ENCODE measurements at places on chromosomes 2 and 18.
A peak's percentile ranks its signal among the peaks of the same experiment; 100 is the strongest.

DNA sequence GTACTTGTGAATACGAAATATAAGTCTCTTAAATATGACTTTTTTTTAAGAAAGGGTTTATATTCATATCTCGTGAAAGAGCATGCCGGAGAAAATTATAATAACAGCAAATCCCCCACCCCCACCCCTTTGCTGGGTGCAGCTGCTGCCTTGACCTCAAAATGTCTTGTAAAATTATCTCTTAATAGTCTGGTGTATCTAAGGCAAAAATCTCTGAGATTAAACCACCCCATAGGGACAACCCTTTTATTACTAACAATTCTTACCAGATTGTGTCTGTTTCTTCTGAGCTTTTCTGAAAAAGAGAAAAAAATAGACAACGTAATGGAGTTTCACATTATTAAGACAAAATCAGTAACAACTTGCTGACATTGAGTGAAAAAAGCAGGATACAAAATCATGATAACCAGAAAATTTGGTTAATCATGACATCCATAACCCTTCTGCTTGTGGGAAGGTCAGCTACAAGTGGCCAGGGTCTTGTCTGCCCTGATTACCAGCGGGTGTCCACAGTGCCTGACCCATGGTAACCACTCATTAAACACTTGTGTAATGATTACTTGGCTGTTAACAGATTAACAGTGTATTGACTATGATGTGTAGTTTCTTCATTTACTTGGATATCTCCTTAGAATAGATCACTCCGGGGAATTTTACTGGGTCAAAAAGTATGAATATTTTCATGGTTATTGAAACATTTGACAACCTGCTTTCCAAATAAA, 1.5 kb downstream of the STRADB start:
- DNase-seq: no peak

DNA sequence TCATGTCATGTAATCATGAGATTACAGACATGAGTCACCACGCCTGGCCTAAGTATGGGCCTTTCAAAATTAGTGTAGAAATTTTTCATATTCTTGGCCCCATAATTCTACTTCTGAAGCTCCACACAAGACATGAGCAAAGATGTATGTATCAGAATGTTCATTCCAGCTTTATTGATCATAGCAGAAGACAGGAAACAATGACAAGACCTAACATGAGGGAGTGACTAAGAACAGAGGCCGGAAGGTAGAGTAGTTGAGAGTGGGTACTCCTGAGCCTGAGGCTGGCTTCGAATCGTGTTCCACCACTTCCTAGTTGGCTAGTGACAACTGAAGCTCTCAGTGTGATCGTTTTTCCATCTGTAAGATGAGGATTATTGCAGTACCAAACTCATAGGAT, 89.3 kb downstream of the ARMC9 start:
- no peak for DNase-seq

- peak; percentile 22 for DNase-seq
These were observed 42.2 kb downstream of the HIBCH start for GRCh38 chr2:190277234-190278112.

DNA sequence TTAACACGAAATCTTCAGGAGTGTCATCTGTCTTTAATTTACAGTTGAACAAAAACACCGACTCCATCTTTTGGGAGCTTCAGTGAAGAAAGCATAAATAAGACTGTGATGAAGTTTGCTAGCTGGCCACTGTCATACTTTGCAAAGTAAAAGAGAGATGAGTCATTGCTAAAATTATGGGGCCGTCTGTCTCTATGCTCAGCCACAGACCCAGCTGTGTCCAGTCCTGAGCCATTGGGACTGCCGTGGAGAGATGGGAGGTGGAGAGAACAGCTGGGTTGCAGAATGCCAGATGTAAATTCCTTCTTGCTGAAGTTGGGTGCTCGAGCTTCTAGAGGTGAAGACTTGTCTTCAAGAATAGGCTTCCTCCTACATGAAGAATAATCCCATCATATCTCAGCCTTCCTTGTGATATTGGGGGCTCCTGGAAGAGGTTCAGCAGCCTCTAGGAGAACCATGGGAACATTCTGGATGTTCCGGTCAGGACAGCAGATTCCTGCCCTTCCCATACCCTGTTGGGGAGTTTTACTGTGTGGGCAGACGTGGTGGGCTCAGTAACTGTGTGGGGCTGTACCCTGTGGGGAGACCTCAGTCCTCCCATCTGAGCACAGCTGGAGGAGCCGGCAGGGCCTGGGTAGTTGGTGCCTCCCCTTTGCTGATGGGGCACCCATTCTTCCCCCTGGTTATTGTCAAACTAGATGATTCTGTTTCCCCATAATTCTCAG, 71.1 kb downstream of the LDLRAD4 start:
- DNase-seq: peak; percentile 47

DNA sequence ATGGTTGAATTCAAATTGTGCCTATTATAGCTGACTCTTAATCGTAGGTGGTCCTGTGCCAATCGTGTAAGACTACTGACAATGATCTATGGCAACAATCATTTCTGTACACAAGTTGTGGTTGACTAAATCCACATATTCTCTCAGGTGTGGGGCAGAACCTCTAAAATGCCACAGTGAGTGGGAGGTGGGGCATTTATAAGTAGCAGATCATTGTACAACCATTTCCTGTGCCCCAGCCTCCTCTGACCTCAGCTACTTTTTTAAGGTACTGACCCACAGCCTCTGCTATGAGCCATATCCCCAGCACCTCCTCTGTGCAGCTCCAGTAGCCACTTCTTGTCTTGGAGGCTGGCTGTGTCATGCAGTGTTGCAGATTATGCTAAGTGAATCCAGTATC, 48.6 kb upstream of the RAPH1 start:
- DNase-seq: no peak

DNA sequence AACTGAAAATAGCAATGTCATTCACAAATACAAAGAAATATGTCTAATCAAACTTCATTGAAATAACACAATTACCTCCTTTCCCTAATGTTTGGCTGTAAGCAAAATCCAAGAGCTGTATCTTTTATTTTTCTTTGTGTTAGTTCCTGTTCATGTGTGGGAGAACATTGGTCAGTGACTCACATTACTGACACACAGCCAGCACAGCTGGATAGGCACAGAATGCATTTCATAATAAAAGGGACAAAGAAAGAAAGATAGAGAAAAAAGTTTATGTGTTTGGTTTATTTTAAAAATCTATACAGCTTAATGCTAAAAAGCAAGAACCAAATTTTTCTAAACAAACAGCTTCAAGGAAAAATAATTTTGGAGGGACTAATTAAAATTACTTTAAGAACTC, 185.6 kb upstream of the COL3A1 start:
- peak; percentile 90 for DNase-seq

GRCh38 chr2:18346344-18346743, 214.1 kb downstream of the RDH14 start:
- no peak for DNase-seq

- no peak for DNase-seq
These were observed 143.5 kb downstream of the B3GNT2 start for GRCh38 chr2:62339413-62339812.

DNA sequence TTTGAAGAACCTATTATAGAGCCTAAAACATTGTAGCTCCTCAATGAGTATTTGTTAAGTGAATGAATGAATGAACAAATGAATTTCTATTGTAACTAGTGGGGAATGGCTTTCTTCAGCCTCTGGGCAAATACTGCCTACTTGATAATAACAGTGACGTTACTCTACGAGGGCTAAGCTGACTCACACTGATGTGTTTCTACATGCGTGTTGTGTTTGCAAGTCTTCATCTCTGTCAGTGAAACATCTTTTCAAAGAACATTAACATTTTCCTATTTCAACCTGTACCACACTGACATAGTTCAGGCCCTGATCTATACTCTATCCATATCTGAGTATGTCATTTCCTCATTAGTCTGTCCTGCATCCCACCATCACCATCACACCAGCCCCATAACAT, 319.9 kb upstream of the ACVR2A start:
- no peak for DNase-seq

- DNase-seq: peak; percentile 31
These were observed 167.5 kb downstream of the AGAP1 start for GRCh38 chr2:235661167-235661937.

- no peak for DNase-seq
These were observed 1191.0 kb upstream of the LRRTM1 start for GRCh38 chr2:81495556-81495955.

DNA sequence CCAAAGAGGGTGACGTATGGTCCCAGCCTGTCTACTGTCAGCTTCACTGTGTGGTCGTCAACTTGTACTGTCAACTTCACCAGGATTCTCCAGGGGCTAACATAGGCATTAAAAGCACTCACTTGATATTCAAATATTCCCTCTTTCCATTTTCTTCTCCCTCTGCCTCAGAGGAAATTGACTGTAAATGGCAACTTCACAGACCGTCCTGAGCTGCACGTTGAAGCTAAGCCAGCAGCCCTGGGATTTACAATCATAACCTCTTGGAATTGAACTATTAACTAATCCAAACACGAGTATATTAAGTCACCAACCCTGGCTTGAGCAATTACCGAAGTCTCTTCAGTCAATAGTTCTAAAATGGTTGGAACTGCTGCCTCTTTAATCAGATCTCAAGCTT, 38.5 kb downstream of the SLC4A3 start:
- DNase-seq: no peak

DNA sequence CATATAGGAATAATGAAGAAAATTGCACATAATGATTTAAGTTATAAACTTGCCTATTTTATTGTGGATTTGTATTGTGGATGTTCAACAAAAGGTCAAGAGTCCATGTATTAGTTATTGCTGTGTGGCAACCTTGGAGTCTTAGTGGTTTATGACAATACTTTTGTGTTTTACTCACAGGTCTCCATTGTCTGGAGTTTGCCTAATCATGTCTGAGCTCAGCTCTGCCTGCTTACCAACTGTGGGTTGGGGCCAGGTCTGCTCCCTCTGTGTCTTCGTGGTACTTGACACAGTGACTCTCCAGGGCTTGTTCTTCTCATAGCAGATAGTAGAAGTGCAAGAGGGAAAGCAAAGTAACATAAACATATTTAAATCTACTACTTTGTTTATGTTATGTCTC, 382.5 kb downstream of the CBLN2 start:
- DNase-seq: no peak

Data from skin of body (tissue), 3 donors.